Stimulated activated CD4-positive, alpha-beta T cell treated with anti-CD3 and anti-CD28 coated beads, Interleukin-12 subunit alpha, Interleukin-12 subunit beta, amount 100 ng/mL, for 48 hours (primary cell): ENCODE measurements at places on chromosomes 2 and 18.

DNA sequence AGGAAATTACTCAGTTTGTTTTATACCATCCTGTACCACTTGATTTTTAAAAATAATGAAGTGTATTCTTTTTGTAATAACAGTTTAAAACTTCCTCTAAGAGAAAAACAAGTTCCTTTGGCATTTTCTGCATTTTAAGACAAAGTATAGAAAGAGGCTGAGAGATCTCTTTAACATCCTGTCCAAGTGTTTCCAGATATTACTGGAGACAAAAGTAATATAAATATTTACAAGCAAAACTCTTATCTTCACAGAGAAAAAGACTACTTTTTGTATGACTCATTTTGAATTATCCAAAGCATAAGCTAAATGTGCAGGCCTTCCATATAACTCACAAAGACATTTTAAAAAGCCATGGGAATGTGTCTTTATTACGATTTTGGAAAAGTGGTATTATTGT is 221.1 kb downstream of the RDH14 start:
- no peak for DNase-seq

DNA sequence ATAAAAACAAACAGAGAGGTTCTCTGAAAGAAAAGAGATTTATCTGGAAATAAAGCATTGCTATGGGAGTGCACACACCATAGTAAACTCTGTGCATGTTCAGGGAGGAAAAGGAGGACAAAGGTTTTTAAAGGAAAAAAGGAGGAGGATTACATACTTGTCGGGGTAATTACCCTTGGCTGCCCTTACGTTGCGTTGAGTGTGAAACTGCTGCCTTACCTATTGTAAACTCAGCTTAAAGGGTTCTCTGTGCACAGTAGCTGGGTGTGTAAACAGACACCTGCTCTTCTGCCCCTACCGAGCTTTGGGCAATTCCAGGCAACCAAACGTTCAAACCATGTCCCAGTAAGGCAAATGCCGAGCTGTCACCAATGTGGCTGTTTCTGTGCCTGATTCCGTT is 29.6 kb upstream of the PXDN start:
- no peak for DNase-seq

DNA sequence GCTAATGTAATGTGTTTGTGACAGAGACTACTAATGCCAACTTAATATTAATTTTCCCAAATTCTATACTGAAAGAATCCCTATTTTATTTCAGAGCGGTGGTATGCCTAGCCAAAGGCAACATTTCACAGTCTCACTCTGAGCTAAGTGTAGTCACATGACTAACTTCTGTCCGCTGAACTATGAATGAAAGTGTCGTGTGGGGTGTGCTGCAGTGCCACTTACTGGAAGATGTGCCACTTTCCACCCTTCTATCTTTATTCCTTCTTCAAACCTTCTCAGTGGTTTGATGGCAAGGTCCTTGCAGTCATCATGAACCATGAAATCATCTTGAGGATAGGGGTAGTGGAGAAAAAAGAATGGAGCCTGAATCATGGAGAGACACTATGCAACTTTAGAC is 47.3 kb upstream of the C1D start:
- DNase-seq: no peak

GRCh38 chr2:171712051-171712450 is 24.8 kb downstream of the DYNC1I2 start:
- DNase-seq: no peak

DNA sequence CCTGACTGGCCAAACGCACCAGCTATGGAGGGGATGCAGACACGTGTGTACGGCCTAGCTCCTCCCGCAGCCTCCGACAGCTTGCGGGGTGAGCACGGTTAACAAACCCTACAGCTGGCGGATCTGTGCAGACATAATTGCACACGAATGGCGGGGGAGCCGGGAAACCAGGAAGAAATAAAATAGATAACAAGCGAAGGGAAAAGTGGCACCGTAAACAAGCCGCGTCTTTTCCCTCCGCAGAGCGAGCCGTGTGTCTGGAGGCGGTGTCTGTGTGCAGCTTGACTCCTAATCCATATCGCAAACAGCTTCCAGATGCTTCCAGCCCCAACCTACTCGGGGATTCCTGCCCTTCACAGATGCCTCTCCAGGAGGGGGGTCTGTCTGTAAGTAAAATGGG is 853.1 kb upstream of the SALL3 start:
- DNase-seq: no peak

DNA sequence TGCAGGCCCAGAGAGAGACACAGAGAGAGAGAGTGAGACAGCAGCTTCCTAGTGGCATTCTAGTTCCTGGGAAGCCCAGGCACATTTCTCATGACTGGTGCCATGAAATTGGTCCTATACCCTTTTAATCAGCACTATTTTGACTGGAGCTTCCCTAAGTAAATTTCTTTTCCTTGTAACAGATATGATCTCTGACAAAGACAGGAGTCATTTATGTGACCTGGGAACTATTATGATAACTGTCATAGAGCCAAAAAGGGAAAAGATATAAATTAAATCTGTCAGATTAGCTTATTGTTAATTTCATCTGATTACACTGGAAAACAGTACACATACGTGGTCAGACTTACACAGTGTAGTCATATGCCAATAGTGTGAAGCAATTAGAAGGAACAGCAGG is 161.3 kb upstream of the HNRNPA3 start:
- DNase-seq: no peak

GRCh38 chr18:422966-423365 is 77.5 kb downstream of the COLEC12 start:
- no peak for DNase-seq

GRCh38 chr18:64539847-64540246 is 391.0 kb upstream of the LINC00305 start:
- DNase-seq: no peak

DNA sequence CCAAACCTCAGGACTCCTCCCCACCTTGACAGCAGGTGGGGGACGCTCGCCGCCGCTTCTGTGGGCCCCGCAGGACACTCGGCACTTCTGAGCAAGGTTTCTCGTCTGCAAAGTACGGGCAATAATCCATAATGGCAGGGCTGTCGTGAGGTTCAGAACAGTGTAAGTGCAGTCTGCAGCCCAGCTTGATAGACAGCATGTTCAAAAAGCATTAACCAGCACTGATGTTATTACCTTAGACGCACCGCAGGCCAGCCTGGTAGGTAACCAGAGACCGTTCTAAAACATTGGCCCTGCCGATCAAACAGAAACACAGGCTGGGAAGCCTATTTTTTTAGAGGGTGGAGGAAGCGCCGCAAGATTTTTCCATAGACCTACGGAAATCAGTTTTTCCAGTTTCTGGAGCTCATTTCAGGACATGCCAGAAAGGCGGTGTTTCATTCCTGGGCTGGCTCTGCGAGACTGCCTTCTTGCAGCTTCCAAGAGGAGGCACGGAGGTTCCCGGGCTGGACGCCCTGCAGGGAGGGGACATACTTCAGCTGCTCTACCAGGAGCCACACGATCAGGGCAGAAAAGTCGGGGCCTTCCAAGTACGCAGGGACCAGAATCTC is 148.7 kb downstream of the TPO start:
- no peak for DNase-seq

DNA sequence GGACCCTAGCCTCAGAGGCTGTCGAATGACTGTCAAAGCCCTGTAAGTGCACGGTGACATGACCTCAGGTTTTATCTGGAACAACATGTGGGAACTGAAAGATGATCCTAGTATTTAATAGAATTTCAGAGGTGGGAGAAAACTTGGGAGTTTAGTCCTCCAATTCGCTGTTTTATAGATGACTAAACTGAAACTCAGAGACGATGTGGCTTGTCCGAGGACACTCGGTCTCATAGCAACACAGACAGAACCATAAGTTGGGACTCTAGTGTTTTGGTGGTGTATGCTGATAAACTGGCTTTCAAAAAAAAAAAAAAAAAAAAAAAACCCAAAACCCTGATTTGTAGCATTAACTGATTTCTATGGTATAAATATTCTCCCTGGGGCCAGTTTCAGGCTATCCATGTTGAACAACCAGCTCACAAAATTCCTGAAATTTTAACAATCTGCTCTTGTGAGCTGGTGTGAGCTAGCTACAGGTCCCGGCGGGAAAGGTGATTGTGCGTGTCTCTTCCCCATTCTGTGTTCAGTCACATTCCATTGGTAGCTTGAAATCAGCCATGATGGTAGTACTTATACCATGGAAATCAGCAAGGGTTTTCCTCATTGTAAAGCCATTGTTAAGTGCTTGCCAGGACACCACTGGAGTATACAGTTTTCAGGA is 195.5 kb upstream of the EPAS1 start:
- no peak for DNase-seq
